HT-29 (cell line): ENCODE measurements at places on chromosomes 2 and 18.
A peak's percentile ranks its signal among the peaks of the same experiment; 100 is the strongest.

GRCh38 chr18:69840001-69840400, 107.7 kb downstream of the CD226 start:
- no peak for DNase-seq

- no peak for DNase-seq
Observed at GRCh38 chr2:3399829-3400228, 20.3 kb downstream of the TRAPPC12 start.

DNA sequence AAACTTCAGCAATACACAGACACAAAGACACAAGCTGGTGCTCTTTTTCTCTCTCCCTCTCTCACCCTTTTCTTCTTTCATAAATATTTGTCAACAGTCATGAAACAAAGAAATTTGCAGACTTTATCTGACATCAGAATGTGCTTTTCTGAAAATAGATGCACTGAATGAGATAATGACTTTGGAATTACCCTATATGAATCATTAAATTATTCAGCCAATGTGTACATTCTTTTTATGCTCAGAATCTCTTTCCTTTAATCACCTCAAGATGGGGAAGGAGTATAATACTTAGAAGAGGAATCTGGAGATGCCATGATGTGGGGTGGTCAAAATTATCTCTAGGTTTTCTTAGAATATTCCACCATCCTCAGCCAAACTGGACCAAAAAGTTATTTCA, 289.9 kb downstream of the LRRTM1 start:
- no peak for DNase-seq

GRCh38 chr2:118102433-118103082, 14.3 kb downstream of the INSIG2 start:
- no peak for DNase-seq

DNA sequence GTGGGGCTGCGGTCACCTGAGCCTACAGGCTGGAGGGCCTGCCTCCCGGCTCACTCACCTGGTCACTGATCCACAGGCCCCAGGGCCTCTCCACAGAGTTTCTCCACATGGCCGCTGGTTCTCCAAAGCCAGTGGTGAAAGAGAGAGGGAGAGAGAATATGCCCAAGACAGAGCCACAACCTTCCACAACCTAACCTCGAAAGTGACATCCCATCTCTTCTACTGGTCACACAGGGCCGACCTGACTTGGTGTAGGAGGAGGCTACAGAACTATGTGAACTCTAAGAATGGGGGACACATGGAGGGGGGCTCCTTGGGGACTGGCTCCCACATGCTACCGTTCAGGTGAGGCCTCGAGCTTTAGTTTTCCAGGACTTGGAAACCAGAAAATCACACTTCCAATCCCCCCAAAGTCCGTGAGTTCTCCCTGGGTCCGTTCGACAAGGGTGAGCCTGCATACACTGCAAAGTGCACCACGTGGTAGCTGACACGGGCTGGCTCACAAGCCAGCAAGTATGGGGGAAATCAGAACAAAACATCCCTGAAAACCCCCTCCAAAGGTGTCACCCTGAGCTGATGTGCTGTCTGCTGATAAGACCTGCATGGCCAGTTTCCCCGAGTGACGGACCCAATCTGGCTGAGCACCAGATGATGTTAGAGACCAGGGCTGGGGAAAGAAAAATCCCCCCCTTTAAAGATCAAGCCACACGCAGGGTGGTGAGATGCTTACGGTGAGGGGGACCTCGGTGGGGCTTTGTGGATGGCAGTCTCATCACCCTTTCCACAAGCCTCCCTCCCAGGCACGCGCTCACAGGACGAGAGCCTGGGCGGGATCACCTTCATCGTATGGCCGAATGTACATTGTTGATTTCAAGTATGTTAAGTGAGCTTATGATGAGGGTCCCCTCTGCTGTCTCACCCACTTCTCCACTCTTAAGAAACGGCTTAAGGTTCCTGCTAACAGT, 54.2 kb upstream of the SEMA4C start:
- no peak for DNase-seq

- peak; percentile 64 for DNase-seq
Observed at GRCh38 chr18:26307161-26307773, 81.0 kb downstream of the TAF4B start.

- no peak for DNase-seq
Observed at GRCh38 chr2:72962911-72963310, 45.6 kb downstream of the EMX1 start.

DNA sequence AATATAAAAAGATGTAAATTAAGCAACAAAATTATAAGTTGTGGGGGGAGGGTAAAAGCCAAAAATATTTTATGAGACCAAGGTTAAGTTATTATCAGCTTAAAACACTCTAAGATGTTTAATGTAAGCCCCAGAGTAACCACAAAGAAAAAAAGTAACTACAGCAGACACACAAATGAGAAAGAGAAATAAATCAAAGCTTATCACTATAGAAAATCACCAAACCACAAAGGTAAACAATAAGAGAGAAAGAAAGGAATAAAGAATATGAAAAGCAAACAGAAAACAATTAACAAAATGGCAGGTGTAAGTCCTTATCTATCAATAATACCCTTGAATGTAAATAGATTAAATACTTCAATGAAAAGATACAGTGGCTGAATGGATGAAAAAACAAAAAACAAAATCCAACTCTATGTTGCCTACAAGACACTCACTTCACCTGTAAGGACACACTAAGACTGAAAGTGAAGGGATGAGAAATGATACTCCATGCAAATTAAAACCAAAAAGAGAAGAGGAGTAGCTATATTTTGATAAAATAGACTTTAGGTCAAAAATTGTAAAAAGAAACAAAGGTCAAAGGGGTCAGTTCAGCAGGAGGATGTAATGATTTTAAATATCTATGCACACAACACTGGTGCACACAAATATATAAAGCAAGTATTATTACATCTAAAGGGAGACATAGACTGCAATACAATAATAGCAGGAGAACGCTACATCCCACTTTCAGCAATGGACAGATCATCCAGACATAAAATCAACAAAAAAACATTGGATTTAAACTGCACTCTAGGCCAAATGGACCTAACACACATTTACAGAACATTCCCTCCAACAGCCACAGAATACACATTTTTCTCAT, 80.7 kb downstream of the PTPN2 start:
- peak; percentile 13 for DNase-seq

DNA sequence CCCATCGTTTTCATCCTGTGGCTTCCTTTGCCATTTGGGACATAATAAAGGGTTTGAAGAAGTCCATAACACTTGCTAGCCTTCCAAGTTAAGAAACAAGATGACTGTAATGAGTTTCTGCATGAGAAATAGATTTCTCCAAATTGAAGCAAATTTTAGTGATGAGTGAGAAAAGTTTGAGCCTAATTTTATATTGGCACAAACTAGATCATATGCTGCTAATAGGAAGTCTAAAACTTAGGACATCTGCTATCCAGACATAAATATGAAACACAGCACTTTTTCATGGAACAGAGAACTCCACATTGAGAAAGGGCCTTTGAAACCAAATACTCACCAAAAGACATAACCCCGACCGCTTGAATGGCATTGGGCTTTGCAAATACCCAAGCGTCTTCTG, 39.8 kb downstream of the SLC38A11 start:
- DNase-seq = no peak

DNA sequence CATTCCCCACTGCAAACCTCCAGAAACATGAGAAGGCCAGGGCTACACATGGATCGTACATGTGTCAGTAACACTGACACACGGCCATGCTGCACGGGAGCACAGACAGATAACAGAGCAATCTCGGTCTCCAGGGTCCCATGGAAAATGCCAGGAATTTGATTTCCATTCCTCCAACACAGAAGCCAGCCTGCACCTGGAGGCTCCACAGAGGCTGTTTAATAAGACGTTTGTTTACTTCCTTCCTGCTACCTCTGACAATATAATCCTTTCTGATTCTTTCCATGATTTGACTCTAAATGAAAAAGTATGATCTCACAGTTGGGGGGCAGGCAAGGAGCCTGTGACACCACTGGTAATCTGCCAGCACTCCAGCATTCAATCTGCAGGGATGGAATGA, 210.9 kb upstream of the DDX18 start:
- no peak for DNase-seq

GRCh38 chr18:44054514-44054913, 626.2 kb upstream of the SETBP1 start:
- no peak for DNase-seq

GRCh38 chr2:37388074-37388473, 43.6 kb downstream of the QPCT start:
- no peak for DNase-seq

GRCh38 chr2:68135448-68136320, 22.0 kb upstream of the PNO1 start:
- DNase-seq = no peak

GRCh38 chr2:148651972-148652371, 7.4 kb downstream of the EPC2 start:
- DNase-seq = no peak

- DNase-seq = no peak
Observed at GRCh38 chr2:187529977-187530721, 24.1 kb downstream of the TFPI start.

DNA sequence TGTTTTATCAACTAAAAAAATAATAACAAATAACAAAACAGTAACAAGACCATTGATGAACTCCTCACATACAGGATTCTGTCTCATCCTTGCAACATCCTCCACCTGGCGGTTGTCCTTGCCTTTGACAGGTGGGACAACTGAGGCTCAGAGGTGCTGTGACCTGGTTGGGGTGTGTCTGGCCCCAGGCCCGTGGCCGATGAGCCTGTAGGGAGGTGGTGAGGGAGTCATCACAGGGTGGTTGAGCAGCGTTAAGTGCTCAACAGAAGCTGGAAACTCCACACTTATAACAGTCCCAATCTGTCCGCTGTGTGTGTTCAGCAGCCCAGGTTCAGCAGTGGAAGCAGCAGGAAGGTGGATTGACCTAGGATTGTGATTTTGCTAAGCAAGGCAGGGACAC, 131.6 kb upstream of the RAB12 start:
- DNase-seq = no peak

DNA sequence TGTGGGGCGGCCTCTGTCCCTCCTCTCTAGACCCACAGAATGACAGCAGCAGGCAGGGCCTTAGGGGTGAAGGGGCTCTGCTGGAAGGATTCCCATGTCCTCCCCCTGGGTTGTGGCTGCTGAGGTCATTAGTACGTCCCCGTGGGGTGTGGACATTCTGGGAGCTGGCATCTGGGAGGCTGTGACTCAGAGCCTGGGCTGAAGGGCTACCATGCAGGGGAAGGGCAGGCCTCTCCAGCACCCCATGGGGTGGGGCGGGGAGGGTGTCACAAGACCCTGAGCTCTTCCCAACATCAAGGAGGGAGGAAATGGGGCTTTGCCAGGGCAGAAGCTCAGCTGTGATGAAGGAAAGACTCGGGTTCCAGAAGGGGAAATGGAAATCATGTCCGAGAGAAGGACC, 105.8 kb upstream of the SMAD2 start:
- no peak for DNase-seq

DNA sequence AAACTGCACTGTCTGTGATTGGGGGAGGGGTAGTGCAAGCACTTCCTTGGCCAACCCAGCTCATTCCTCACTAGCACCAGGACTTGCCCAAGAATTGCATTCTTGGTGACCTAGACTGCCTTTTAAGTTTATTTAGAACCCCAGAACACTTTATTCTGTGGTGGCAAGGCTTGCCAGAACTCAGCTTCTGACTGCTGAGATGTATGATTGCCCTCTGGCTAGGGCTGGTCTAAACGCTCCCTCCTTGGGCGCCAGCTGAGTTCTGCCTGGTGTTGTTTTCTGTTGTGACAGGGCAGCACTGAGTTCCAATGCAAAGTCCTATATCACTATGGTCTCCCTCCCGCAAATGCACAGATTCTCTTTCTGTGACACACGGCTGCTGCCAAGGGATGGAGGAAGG, 247.7 kb downstream of the ZNF385B start:
- no peak for DNase-seq

- DNase-seq = no peak
Observed at GRCh38 chr2:227577555-227577954, 21.1 kb upstream of the SCYGR2 start.

- DNase-seq = no peak
Observed at GRCh38 chr2:239429473-239430350, 28.9 kb upstream of the HDAC4 start.

DNA sequence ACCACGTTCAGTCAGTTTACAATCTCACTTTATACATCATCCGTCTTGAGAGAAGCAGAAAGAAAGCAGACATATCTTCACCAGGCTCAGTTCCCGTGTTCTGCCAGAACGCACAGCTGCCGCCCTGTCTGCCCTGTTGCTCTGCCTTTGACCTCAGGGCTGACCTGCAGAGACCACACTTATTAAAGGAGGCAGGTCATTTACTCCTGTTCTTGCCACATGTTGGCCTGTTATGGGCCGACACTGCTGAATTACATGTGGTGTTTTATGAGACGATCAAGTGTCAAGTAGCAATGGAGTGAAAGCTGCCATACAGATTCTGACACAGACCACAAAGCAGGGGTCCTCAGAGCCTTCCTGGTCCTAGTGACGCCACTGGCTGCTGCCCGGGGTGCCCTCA, 232.2 kb downstream of the TTC32 start:
- DNase-seq = no peak

GRCh38 chr2:189369566-189369965, 71.7 kb upstream of the WDR75 start:
- DNase-seq = no peak

DNA sequence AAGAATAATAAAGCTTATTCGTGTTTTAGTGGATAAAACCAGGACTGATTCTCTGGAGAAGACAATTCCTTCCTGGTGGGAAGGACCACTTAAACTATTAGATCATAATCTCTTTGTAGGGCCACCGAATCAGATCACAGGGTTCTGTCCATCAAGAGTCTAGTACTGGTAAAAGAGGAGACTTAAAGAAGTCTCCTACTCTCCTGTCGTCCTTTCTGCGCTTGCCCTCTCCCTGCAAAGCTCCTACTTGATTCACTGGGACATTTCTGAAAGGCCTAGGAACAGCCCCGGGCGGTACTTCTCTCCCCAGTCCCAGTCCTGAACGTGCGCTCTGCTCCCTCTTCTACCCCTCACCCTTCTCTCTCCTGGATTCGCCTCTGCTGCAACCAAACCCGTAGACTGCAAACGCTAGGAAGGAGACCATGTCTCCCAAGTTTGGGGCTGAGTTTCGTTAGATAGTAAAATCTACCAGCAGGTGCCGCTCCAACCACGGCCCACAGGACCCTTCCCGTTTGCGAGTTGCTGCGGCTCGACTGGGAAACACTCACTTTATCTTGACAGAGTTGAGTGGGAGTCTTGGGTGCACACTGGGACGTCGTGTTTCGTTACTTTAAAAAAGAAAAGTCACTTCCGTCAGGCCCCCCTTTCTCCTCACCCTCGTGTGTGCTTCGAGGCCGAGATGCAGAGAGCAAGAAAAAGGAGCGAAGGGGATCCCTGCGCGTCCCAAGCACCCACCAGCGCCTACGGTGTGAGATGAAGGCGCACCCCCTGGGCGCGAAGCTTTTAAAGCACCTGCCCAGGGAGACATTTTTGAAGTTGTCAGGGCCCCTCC, 923 bp downstream of the FIGLA start:
- no peak for DNase-seq
